CD4-positive, alpha-beta T cell treated with Interleukin-10 for 1 hour (primary cell): ENCODE measurements at places on chromosomes 7 and 10.

DNA sequence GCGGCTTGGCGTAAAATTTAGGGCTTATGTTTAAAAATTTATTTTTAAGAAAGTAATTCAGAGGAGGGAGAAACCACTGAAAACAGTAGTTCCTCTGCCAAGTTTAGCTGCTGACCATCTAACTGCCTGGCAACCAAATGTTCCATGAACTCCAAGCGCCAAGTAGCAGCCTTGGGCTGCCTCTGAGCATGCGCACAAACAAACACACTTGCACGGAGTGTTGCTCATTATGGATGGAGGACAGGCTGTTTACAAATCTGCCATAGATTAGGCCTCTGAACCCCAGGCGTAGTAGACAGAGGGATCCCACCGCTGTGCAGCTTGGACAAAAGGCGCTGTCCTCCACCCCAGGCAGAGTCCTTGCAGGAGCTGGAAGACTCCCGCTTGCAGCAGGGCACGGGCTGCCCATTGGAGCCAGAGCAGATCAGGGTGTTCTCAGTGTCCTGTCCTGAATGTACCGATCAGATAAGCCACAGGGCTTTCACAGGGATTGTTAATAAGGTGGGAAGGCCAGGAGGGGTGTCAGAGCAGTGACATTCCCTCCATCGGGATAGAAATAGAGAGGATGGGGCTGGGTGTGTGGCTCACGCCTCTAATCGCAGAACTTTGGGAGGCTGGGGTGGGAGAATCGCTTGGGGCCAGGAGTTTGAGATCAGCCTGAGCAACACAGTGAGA lies 47.7 kb upstream of the LYZL1 start:
- DNase-seq, result no peak

- DNase-seq, result no peak
Observed at GRCh38 chr7:155141562-155141961, 71.4 kb downstream of the HTR5A start.

DNA sequence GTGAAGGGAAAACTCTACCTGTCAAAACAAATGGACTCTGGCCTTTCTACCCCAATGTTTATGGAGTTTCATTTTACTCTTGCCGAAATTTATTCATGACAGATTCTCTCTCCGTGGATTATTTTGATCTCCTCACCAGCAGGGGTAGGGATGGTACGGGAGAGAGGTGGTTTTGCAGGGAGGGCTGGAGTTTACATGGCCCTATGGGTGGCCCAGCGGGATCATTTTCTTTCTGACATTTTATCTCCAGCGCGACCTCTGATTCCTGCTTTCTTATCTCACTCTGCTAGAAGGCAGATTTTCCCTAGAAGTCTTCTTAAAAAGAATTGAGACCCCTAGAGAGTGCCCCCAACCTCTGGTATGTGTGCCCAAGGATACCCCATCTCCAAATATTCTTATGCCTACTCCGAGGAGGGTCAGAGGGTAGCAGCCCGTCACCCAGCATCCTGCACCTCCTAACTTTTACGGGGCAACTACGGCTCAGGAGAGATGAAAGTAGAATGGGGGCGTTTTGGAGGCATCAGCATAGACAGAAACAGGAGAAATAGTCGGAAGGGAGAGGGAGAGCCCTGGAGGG lies 10.1 kb upstream of the GATA3 start:
- DNase-seq, result no peak

GRCh38 chr7:94054130-94054529 lies 50.0 kb upstream of the BET1 start:
- DNase-seq, result no peak

- DNase-seq, result no peak
Observed at GRCh38 chr10:104066945-104067344, 18.7 kb downstream of the COL17A1 start.
